Activated naive CD8-positive, alpha-beta T cell treated with anti-CD3 and anti-CD28 coated beads for 36 hours (primary cell): ENCODE measurements at places on chromosomes 6 and 20.

GRCh38 chr20:63364801-63365585, 3.8 kb upstream of the CHRNA4 start:
- DNase-seq: no peak

DNA sequence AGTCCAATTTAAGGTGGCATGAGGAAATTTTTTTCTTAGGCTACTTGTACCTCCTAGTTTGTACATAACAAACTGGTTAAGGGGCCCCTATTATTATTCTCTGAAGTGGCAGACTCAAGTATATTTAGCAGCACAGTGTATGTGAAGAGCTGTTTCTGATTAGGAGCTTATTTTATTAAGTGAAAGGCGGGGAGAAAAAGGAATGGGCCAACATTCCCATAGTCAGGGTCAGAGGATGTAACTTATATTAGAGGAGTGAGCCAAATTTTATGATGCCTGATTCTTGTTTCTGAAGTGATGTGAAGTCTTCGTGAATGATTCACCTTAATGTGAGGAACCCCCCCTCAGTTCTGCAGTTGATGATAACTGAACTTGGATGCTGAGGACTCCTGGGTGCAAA, 2.8 kb downstream of the HECA start:
- DNase-seq: no peak

- no peak for DNase-seq
Observed at GRCh38 chr20:63752411-63753101, 13.0 kb downstream of the SLC2A4RG start.

- DNase-seq: no peak
Observed at GRCh38 chr6:135002974-135003703, 51.5 kb downstream of the HBS1L start.
